A549 treated with RU486 at 1 μM for 4 hours (cell line): ENCODE measurements at places on chromosomes 16 and 17. TPM values are rescaled to one million over a fixed set of nuclear protein-coding genes. Genes with fewer than 3 reads are reported as not detected.

Gene KRTAP2-3
- not detected in 5 replicates for total RNA-seq

Gene ASPHD1
- 18.0 to 30.1 TPM (median 26.7 TPM) in 5 replicates for total RNA-seq

Gene CCDC137
- 63.9 to 73.1 TPM (median 66.7 TPM) in 5 replicates for total RNA-seq

Gene TUBG2
- 16.9 to 25.5 TPM (median 22.6 TPM) in 5 replicates for total RNA-seq

Gene MT3
- total RNA-seq, result 0.40 to 0.54 TPM in 2 of 5 replicates, not detected in the others

Gene PRSS33
- total RNA-seq, result 0.09 TPM in 1 of 5 replicates, not detected in the others

Gene YBX2
- total RNA-seq, result 0.32 to 0.80 TPM (median 0.41 TPM) in 5 replicates

Gene DNAI2
- 0.09 TPM in 1 of 5 replicates, not detected in the others for total RNA-seq

Gene ITGAE
- 94.5 to 108 TPM (median 99.9 TPM) in 5 replicates for total RNA-seq

Gene VTN
- 16.0 to 24.4 TPM (median 22.0 TPM) in 5 replicates for total RNA-seq

Gene SLFN12L
- 0.05 TPM in 1 of 5 replicates, not detected in the others for total RNA-seq

Gene KCTD19
- total RNA-seq, result 0.21 to 0.35 TPM (median 0.30 TPM) in 4 of 5 replicates, not detected in the other

Gene CPHXL2
- total RNA-seq, result not detected in 5 replicates

Gene GJC1
- 31.8 to 39.3 TPM (median 36.7 TPM) in 5 replicates for total RNA-seq

Gene PITPNM3
- total RNA-seq, result 1.6 to 2.2 TPM (median 1.8 TPM) in 5 replicates
